ENCODE measurements at places on chromosomes 5 and 9.

- DNase-seq: no peak
Observed at GRCh38 chr5:37792975-37793631, 46.7 kb downstream of the GDNF start.

GRCh38 chr9:14887149-14887548, 23.1 kb downstream of the FREM1 start:
- DNase-seq: no peak

- DNase-seq: no peak
Observed at GRCh38 chr5:136330353-136331038, 34.8 kb downstream of the TRPC7 start.

DNA sequence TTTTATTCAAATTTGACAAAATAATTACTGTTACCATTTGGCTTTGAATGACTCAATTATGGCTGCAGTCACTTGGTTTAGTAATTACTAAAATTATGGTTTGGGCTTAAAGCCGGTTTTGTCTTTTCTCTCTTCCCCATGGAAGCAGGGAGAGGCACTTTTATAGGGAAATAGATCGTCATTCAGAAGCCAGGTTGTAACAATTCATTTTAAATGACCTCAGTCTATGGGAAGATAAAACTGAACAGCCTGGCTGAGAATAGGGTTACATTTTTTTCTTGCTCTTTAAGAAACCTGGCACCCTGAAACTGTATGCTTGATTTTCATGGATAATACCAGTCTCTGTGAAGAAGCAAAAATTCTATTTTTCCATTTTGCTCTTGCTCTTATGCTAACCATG, 169.8 kb downstream of the SMC2 start:
- DNase-seq: no peak

- no peak for DNase-seq
Observed at GRCh38 chr9:112285056-112285455, 48.4 kb downstream of the PTBP3 start.
